ENCODE measurements at places on chromosomes 2 and 18.

DNA sequence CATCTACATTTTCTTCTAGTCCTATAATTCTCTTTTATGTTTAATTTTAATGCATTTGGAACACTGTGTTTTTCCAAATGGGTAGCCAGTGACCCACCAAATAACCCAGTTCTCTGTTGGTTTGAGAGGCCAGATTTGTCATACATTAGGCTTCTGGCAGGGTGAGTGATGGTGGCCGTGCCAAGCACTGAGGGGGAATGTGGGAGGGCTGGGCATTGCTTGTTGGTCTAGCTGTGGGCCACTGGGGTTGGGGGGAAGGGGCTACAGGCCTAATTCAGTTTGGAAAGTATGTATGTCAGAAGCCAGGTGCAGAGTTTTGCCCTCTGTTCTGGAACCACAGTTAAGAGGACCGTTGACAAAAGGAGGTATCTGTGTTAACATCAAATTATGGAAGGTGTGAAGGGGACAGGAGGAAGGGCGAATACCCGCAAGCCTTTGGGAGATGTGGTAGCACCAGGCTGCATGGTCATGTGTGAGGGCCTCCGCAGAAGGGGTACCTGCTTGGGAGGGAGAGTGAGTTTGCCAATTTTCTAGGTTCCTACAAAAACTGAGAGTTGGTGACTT is 38.1 kb upstream of the SCLY start:
- no peak for DNase-seq

- DNase-seq, result no peak
Observed at GRCh38 chr2:135667045-135667444, 74.6 kb upstream of the UBXN4 start.

DNA sequence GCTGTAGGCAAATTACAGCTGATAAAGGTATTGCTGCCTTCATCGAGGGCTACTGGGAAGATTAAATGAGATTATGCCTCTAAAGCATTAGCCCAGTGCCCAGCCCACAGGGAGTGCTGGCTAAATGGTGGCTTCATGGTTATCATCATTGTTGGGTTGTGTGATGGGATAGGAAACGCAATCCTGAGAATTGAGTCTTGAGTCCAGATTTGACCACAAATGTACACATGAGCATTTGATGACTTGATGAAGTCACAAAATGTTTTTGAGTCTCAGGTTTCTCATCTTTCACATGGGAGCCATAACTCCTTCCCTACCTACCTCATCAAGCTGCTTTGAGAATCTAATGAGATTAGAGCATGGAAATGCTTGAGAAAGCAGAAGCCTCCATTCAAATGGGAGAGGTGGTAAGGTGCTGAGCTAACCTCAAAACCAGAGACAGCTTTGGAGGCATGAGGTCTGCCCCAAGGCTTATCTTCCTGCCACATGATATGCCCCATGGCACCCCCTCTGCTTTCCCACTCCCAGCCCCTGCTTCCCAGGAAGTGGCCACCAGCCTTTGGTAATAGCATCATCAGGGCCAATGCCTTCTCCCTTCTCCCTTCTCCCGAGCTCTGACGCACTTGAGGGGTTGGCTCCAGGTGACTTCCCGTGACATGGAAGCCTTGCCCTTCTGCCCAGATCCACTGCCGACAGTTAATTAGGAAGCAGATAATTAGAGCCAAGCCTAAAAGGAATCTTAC is 149.4 kb upstream of the EPAS1 start:
- DNase-seq, result no peak

DNA sequence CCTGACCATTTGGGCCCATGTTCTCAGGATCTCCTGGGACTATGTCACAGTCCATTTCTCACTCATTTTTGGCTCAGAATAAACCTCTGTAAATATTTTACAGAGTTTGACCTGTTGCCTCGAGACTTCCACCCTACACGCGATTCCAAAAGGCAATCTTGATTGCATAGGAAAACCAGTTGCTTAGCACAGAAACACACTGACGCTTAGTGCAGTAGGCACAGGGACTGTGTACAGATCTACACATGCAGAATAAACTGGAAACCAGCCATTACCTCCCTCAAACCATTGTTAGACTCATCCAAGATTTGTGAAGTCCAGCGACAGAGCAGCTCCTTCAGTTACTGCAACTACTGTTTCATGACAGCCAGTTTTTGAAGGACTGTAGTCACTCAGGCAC is 73.0 kb downstream of the NCKAP5 start:
- no peak for DNase-seq

- no peak for DNase-seq
Observed at GRCh38 chr18:55593888-55594287, 5.9 kb upstream of the TCF4 start.

GRCh38 chr2:45112750-45113149 is 103.5 kb upstream of the SIX2 start:
- DNase-seq, result no peak

GRCh38 chr2:6011921-6012320 is 319.7 kb downstream of the SOX11 start:
- DNase-seq, result no peak

- no peak for DNase-seq
Observed at GRCh38 chr18:47999801-48000248, 69.4 kb upstream of the SMAD2 start.

- DNase-seq, result no peak
Observed at GRCh38 chr2:75523313-75524275, 37.1 kb downstream of the EVA1A start.

All from CD4-positive, alpha-beta T cell treated with Interleukin-10 for 1 hour (primary cell).